Ecto neural progenitor cell (in vitro differentiated cells): ENCODE measurements at places on chromosomes 2 and 18.

GRCh38 chr2:25042321-25043240, 705 bp downstream of the EFR3B start:
- DNase-seq = peak; percentile 80

GRCh38 chr2:65175894-65176530, 46.1 kb upstream of the RAB1A start:
- no peak for DNase-seq

DNA sequence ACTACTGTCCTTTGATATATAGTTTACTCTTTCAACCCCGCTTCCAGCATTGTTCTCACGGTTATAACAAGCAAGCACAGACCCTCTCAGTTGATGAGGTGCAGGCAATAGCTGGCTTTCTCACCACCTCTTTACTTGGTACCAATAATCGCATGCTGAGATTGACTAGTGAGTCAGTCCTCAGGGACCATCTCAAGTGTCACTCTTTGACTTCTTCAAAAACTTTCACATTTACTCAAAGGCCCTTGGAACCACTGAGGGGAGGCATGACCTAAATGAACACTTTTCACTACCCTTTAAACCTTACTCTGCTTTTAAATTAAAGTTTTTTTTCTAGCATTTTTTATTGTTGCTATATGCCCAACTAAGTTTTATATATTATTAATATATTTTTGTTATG, 101.8 kb downstream of the DAW1 start:
- no peak for DNase-seq

DNA sequence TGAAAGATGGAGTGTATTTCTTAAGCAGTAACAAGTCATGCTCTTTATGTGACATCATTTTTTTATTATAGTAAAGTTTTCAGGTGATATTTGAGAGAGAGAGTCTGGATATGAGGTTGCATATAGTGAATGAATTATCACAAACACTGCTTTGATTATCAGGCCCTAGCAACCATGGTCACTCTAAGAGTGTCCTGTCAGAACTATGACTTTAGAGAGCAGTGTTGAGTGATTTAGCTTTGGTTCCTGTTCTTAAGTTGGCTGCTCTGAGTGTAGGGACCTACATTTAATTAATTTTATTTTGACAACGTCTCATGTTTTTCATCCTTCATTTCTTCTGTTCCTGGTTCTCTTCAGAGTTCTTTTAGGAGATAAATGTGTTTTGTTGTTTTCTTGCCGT, 275.5 kb downstream of the KCNJ3 start:
- no peak for DNase-seq

DNA sequence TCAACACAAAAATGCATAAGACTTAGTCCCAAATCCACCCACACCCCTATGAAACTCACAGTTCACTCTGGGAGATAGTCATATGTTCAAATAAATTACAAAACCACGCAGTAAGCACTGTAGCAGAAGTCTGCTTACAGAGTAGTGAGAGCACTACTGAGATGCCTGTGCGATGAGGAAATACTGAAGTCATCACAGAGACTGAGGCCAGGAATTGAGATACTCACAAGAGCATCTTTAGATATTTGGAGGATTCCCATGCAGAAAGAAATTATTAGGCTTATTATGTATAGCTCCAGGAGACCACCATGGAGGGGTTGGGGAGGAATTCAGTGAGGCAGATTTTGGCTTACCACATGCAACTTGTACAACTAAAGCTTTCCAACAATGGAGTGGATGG, 82.3 kb downstream of the ANTXR1 start:
- no peak for DNase-seq

DNA sequence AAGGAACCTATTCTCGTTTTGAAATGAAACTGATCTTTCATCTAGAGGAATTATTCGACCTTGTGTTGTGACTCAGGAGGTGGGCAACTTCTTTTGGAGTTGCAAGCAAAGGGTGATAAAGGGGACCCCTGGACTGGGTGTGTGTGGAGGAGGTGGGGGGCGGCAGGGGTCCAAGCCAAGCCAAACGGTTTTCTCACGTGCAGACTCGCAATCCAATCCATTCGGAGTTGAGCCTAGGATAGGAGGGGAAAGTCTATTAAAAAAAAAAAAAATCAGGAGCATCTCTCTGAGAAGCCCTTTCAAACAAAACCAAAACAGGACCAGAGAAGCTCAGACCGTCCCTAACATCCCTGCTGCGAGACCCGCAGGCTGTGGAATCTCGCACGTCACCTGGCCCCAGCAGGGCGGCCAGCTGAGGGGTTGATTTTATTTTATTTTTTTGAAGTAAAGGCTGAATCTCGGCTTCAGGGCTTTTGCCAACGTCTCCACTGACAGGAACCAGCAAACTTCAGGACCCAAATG, 3.7 kb upstream of the ZEB2 start:
- no peak for DNase-seq

GRCh38 chr2:32627441-32627813, 423 bp upstream of the TTC27 start:
- DNase-seq = peak; percentile 62

DNA sequence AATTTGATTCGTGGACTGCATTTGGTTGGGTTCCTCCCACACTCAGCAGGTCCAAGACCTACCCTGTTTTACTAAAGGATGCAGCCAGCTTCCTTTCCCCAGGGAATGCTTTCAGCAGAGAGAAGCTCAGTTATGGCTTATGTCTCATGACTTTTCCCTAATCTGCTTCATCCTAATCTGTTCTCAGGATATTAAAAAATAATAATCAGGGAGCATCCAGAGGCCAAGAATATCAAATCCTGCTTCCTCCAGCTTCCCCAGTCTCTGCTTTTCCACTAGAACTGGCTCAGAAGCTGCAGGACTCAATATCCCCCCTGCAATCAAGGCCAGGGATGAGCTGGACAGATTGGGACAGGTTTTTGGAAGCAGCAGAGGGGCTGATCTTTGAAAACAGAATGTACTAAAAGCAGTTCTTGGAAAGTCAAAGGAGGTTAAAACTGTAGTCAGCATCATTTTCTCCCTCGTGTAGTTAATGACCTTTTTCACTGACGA, 326.9 kb upstream of the TNP1 start:
- DNase-seq = no peak

- DNase-seq = peak; percentile 67
Observed at GRCh38 chr2:85796341-85797262, 42.8 kb downstream of the ATOH8 start.

DNA sequence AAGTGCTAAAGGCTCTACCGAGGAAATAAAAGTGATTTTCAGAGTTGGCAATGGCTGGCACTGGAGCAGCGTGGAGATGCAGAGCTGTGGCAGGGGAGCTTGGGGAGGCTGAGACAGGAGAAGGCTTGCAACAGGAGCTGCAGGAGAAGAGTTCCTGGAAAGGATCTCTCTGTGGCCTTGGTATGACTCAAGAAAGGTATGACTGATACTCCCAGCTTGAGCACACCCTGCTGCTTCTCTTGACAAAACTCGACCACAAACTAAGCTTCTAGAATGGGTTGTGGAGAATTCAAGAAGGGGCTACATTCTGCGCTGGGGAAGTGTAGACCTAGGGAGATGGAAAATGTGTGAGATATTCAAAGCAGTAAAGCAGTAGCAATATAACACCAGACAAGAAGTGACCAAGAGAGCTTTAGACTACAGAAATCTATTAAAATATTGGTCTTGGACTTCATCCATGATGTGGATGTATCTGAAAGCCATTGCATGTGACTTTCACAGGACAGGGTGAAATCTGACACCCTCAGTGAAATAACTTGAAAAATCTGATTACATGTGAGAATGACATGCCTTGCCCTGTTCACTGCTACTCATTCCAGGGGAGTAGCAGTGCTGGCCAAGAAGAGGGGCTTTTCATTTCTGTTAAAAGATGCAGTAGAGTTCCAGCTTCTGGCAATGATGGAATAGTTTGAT, 41.5 kb downstream of the SUCLG1 start:
- no peak for DNase-seq

GRCh38 chr2:207449642-207450165, 80.1 kb upstream of the CREB1 start:
- DNase-seq = no peak

DNA sequence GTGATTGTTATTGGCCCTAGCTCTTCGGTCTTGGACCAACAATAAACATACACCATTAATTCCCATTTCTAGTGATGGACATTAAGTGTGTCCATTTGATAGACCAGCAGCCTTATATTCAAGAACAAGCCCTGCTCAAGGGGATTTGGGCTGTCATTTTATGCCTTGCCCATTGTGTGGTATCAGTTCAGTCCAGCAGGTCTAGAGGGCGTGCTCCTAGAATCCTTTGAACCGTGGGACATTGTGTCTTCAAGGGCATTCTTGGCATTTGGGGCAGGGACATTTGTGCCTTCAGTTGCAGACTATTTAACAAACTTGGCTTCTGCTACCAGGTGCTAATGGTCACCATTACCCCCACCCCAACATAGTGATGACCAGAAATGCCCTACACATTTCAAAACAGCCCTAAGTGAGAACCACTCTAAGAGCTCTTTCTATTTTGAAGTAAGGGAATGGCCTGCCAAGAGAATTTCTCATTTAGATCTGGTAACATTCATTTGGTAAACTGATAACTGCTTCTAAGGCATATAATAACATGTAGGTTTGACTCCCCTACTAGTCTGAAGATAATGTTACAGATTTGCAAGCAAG, 284.7 kb downstream of the ALPK2 start:
- DNase-seq = no peak

DNA sequence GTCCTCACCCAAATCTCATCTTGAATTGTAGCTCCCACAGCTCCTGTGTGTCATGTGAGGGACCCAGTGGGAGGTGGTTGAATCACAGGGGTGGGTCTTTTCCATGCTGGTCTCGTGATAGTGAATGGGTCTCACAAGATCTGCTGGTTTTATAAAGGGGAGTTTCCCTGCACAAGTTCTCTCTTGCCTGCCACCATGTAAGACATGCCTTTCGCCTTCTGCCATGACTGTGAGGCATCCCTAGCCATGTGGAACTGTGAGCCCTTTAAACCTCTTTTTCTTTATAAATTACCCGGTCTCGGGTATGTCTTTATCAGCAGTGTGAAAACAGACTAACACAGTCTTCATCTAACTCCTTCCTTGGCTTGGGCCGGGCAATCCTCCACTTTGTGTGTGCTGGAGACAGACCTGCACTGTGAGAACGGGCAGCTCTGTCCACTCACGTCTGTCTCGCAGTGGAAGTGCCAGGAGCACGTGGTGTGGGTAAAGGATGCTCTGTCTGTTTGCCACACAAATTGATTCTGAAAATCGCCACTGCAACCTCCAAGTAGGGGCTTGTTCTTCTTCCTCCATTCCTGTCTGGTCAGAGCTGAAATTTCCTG, 47.6 kb upstream of the OTOS start:
- DNase-seq = no peak

- no peak for DNase-seq
Observed at GRCh38 chr2:57443086-57443485, 603.5 kb upstream of the VRK2 start.

- no peak for DNase-seq
Observed at GRCh38 chr2:240111253-240111652, 24.9 kb downstream of the COPS9 start.
